ENCODE measurements at places on chromosomes 5 and 9. TPM values are rescaled to one million over a fixed set of nuclear protein-coding genes. Genes with fewer than 3 reads are reported as not detected.

Gene ZNG1C
- total RNA-seq = 21.1 TPM

Gene MYMK
- total RNA-seq = not detected

DNA sequence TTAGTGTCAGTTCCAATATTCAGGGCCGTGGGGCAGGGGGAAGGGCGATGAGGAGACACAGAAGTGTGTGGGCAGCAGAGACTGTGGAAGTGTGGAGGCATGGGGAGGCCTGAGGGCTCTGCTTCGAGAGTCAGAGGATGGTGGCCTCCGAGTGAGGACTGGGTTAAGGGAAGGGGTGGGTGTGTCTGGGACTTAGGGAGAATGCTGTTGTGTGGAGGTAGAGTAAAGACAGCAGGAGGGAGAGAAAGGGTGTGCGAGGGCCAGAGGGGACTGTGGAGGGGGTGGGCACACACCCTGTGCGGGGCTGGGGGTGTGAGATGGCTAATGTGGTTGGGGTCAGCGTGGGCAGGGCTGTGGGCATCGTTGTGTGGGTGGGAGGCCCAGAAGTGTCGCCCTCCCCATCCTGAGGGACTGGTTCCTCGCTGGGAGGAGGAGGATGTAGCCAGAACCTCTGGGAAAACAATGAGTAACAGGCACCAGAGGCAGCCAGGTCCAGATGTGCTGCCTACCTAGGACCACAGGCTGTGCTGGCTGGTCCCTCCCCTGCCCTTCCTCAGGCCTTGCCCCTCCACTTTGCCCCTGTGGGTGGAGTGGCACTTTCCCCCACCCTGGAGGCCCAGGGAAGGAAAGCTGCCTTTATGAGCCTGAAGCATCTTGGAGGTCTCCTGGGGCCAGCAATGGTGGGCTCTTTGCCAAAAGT is 4.2 kb downstream of the USP20 start:
- no peak for DNase-seq

Gene NR5A1
- 0.26 TPM for total RNA-seq

GRCh38 chr9:76634356-76635054 is 129.7 kb upstream of the PCA3 start:
- peak; percentile 80 for DNase-seq

- DNase-seq = no peak
These were observed 46.5 kb downstream of the DUSP1 start for GRCh38 chr5:172724242-172725183.

Gene ADAMTS12
- 143 TPM for total RNA-seq

DNA sequence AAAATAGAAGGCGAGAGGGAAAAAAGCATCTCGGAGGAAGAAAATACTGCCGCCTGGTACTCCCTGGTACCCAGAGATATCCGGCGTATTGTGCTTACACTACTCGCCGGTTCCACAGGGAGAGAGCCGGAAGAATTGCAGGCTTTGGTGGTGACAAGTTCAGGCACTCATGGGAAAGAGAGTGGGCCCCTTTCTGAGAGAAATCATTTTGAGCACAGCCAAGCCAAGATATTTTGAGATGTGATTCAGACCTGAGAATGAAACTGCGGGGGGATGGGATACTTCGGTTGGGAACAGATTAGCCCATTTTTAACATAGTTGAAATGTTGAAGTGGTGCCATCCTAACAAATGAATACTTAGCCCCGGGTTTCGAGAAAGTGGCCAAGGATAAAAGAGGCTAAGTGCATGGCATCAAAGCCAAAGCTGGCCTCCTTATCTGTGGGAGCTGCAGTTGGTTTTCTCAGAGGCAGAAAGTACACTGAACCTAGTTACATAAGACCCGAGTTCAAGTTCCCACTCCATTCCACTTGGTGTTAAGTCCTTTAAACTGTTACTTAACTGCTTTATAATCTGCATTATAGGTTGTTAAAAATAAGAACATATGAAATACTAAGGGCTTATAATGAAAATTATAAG is 62.7 kb downstream of the SLC1A3 start:
- peak; percentile 43 for DNase-seq

DNA sequence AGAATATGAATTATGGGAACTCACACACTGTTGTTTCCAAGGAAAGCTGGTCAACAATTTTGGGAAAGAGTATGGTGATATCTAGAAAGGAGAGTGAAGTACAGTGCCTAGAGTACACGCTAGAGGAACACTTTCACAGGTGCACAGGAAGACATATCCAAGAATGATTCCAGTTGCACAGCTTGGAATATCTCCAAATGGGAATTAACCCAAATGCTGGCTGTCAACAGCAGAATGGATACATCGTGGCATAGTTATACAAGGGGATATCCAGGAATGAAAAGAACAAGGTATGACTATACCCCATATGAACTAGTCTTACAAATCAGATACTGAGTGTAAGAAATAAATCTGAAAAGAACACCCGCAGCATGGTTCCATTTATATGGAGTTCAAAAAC is 231.3 kb downstream of the FSTL4 start:
- DNase-seq = no peak

- DNase-seq = peak; percentile 62
These were observed 504.4 kb upstream of the WWC1 start for GRCh38 chr5:167786871-167787578.

DNA sequence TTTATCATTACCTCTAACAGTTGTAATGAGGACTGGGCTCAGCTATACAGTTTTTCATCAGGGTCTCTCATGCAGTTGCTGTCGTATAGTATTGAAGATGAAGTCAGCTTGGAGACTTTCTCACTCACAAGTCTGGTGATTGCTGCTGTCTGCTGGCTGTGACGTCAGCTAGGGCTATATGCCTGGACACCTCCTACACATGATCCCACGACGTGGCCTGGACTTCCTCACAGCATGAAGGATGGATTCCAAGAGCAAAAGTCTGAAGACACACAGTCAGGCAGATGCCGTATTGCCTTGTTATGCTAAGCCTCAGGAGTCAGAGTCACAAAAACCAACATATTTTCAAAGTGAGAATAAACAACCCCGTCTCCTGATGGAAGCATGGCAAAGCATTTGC is 193.3 kb downstream of the LURAP1L start:
- no peak for DNase-seq

Gene SLC6A3
- 0.07 TPM for total RNA-seq

- no peak for DNase-seq
These were observed 43.8 kb downstream of the SPINK5 start for GRCh38 chr5:148107608-148108007.

Gene SLC45A2
- 0.82 TPM for total RNA-seq

Gene MEIKIN
- total RNA-seq = not detected

- DNase-seq = peak; percentile 99
These were observed 50.4 kb upstream of the STXBP1 start for GRCh38 chr9:127561491-127562278.

- DNase-seq = no peak
These were observed 8.4 kb downstream of the NR2F1 start for GRCh38 chr5:93591323-93591945.

DNA sequence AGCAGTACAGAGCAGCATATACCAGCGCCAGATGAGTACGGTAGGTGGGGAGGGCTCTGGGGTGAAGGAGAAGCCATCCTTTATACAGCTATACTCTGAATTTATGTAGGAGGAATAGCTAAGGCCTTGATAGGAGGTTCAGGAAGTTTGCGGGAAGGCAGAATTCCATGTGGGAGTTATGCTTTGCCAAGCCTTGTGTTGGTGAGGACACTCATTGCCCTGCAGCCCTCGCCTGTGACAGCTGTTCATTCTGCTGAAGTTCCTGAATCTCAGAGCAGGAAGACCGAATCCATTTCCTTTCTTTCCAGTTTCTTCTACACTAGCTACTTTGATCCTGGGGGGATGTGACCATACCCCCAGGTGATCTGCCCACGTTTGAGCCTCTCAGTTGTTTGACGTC is 7.7 kb downstream of the MFAP3 start:
- no peak for DNase-seq

GRCh38 chr9:36169166-36169565 is at the start of gene CCIN:
Gene CCIN, plus strand, starts transcription at chr9:36169388. Its CDS starts 115 bp downstream, at chr9:36169503.
- DNase-seq = no peak

- no peak for DNase-seq
These were observed 15.4 kb downstream of the TMEM268 start for GRCh38 chr9:114626415-114627020.

- DNase-seq = no peak
These were observed 424.5 kb upstream of the CLINT1 start for GRCh38 chr5:158283397-158283796.

- DNase-seq = no peak
These were observed 475.1 kb downstream of the SPOCK1 start for GRCh38 chr5:137024044-137024443.

Data from astrocyte (in vitro differentiated cells and primary cell).